ENCODE measurements at places on chromosomes 3 and 15.

GRCh38 chr3:5149306-5149880 is 27.3 kb downstream of the ARL8B start:
- no peak for DNase-seq

GRCh38 chr3:140845882-140846281 is 95.8 kb upstream of the SLC25A36 start:
- no peak for DNase-seq

DNA sequence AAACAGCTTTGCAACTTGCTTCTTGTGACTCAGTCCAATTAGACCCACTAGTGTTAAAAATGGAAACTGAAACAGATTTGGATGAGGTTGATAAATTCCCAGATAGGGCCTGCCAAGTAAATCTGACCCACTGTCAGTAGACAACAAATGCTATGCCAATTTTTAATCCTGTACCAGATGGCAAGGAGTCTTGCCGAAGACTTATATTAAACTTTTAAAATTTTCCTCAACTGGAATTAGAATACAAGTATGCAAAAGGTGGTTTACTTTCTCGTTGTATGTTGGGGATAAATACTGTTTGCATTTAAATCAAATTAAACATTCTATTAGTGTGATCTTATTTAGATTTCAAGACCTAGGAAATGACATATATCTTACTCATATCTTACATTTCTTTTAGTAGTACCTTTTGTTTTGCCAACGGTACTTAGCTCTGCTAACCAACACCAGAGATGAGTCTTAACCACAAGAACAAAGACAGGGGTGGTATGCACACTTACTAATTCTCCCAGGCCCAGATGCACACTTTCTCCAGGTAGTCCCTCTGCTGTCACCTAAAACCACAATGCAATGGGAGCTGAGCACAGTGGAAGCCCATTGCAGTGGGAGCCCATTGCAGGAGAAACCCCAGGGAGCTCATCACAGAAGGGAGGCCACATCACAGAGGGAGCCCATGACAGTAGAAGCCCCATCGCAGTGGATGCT is 77.8 kb downstream of the WWTR1 start:
- no peak for DNase-seq

GRCh38 chr15:42069496-42070278 is 24.7 kb downstream of the PLA2G4D start:
- peak; percentile 56 for DNase-seq

DNA sequence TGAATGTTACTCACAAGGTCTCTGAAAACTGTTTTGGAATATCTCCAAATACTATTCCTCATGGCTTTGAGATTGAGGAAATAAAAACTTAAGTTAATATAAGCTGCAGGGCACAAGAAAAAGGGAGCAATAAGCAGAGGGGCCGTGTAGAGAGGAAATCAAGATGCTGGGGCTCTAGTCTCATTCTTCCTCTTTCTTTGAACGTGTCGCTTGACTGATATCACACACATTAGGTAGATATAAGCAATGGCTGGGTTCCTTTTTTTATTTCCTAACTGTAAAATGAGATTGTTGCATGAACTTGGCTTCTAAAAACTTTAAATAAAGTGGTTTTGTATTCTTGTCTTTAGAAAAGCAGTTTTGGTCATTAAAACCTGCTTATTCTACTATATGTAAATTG is 326.7 kb upstream of the ROPN1 start:
- no peak for DNase-seq

DNA sequence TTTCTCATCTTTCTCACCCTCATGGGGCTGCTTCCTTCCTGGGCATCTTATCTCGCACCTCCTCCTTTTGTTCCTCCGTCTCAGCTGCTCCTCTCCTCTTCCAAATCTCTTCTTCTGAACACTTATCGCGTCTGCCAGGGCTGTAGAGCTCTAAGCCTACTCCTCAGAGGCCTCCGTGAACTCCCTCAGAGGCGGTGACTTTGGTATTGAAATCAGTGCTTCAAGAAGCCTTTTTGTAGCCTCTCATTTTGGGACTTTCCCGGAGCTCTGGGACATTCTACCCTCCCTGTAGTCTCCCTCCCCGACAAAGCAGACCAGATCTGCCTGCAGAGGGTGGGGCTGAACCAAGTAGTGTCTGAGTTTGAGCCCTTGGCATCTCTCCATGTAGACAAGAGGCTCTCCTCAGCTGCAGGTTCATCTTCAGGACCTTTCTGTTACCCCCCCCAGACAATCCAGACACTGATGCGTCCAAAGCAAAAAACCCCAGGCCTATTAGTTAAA is 17.5 kb upstream of the CPNE9 start:
- DNase-seq: no peak

GRCh38 chr3:39101022-39101689 is 6.3 kb downstream of the GORASP1 start:
- DNase-seq: no peak

- no peak for DNase-seq
Observed at GRCh38 chr3:117725314-117725713, 1015.7 kb downstream of the TUSC7 start.

- no peak for DNase-seq
Observed at GRCh38 chr15:50425219-50425618, 1.0 kb downstream of the USP8 start.

GRCh38 chr3:53171064-53171418 is 10.0 kb downstream of the PRKCD start:
- no peak for DNase-seq

- no peak for DNase-seq
Observed at GRCh38 chr3:150299201-150299600, 108.9 kb upstream of the TSC22D2 start.

GRCh38 chr15:48558226-48558625 is 87.3 kb downstream of the FBN1 start:
- no peak for DNase-seq

GRCh38 chr3:100113723-100114412 is 433 bp downstream of the FILIP1L start:
- no peak for DNase-seq

- DNase-seq: no peak
Observed at GRCh38 chr3:155785662-155786295, 20.3 kb downstream of the C3orf33 start.

- DNase-seq: no peak
Observed at GRCh38 chr3:468172-468571, 271.6 kb downstream of the CHL1 start.

GRCh38 chr3:177382944-177383343 is 185.7 kb upstream of the TBL1XR1 start:
- no peak for DNase-seq

- DNase-seq: no peak
Observed at GRCh38 chr15:79164465-79164864, 73.9 kb upstream of the RASGRF1 start.

DNA sequence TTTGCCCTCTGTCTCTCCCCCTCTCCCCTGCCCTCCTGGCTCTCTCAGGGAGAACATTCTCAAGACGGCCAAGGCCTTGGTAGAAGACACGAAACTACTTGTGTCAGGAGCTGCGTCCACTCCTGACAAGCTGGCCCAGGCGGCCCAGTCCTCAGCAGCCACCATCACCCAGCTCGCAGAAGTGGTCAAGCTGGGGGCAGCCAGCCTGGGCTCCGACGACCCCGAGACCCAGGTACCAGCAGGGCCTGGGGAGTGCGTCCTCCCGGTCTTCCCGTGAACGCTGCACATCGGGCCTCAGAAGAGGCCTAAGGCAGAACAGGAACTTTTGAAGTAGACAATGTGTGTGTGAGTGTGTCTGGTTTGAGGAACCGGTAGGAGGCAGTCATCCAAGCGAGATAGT is 245.4 kb upstream of the TPM1 start:
- DNase-seq: no peak

DNA sequence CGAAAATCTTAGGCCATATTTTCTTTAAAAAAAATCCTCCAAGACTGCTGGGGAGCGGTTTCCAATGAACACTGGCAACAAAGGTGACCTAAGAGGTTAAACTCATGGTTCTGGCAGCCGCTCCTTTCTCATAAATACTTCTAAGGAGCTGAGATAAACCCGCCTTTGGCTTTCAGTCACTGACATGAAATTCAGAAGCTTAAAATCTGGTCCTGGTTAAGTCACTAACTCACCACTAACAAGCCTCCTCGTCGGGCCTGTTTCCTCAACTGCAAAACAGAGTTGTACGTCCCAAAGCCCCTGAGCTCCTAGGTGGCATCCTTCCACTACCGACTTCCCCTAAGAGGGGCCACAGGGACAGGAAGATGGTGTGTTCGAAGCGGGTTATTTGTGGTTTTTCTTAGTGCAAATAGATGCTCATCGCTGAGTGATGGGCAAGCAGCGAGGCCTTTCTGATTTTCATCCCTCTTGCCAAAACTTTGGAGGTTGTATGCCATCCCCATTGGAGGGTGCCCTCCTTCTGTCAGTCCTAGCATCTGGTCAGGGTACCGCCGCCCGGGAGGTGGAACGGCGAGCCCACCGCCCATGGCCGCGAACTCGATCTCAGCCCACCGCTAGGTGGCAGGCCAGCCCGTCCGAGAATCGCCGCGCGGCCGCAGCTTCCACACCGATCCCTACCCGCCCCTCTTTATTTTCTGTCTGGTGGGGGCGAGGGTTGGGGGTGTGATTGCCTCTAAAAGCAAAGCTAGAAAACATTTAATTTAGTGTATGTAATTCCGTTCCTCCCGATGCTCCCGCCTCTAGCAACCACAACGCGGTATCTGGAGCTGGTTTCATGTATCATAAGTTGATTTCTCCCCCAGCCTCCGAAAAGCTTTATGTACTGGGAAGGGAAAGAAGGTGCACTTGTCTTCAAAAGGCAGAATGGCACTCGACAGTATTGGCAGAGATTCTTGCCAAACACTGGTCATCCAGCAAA is 4.6 kb downstream of the BCL6 start:
- no peak for DNase-seq

- DNase-seq: no peak
Observed at GRCh38 chr3:127545216-127545615, 45.3 kb downstream of the TPRA1 start.

GRCh38 chr3:14179114-14179465 is 473 bp downstream of the LSM3 start:
- DNase-seq: no peak

- no peak for DNase-seq
Observed at GRCh38 chr15:87724330-87724729, 532.2 kb downstream of the NTRK3 start.

- no peak for DNase-seq
Observed at GRCh38 chr3:135155228-135155627, 360.2 kb downstream of the EPHB1 start.

DNA sequence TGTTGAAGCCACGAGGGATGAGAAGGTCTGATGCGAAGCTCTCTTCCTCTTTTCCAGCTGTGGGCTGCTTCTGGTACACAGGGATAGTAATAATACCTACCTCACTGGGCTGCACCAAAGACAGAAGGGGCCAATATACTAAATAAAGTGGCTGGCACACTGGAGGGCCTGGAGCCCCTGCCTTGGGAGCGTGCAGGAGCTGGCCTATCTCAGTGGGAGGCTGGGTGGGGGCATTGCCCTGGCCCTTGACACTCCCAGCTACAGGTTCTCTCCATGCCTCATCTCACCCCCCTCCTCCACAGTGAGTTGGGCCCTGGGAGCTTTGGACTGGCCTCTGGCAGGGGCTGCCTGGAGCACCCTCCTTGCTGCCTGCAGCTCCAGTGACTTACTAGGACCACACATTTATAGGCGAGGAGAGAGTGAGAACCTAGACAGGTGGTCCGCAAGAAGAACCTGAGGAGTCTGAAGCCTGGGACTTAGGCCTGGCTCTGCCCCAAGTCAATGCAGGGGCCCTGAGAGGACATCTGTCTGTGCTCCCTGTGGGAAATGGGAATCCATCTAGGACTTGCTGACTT is 1.6 kb downstream of the NOX5 start:
- DNase-seq: no peak

GRCh38 chr3:71277341-71277740 is 306.2 kb downstream of the FOXP1 start:
- DNase-seq: no peak

DNA sequence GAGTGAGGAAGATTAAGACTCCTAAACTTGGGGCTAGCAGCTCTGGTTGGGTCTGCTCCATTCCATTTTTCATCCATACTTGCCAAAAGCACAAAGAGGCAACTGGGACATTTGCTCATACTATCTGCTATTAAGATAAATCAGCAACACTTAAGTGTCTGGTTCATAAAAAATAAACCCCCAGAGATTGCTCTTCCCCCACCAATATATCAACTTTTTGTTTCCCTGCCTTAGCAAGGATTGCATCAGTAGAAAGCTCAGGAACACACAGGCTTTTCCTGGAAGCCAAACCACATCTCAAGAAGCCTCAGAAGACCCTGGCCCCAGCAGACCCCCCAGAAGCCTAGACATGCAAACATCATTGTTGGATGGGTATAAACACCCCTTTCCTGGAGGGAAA is 232.4 kb upstream of the WNT5A start:
- no peak for DNase-seq

GRCh38 chr15:29034593-29035335 is 149.0 kb downstream of the APBA2 start:
- no peak for DNase-seq

DNA sequence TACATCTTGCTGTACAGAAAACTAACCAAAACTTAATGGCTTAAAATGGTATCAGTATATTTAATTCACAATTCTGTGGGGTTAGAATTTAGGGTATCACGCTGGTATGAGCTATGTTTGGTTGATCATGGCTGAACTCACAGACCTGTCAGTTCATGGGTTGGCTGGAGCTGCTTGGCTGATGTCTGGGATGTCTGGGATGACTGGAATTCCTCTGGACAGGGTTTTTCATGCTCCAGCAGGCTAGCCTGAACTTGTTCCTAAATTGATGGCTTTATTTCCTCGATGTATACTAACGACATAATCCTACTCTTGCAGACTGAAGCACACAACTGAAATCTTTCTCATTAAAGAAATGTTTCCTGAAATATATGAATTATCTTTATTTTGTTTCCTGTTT is 338.9 kb upstream of the GBE1 start:
- no peak for DNase-seq

- DNase-seq: no peak
Observed at GRCh38 chr3:164488893-164489292, 589.4 kb downstream of the SI start.

DNA sequence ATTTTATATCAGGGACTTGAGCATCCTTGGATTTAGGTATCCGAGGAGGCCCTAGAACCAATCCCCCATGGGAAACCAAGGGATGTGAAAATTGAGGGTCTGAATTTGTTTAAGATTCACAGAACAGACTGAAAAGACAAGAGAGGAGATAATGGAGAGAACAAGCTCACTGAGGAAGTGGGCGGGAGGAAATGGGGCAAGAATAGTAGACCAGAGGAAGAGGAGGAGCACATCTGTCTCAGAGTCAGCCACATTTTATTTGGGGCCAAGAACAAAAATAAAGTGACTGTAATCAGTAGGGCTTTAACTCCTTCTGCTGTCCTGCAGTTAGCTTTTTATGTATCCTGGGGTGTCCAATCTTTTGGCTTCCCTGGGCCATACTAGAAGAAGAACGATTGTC is 63.8 kb downstream of the BLM start:
- no peak for DNase-seq

DNA sequence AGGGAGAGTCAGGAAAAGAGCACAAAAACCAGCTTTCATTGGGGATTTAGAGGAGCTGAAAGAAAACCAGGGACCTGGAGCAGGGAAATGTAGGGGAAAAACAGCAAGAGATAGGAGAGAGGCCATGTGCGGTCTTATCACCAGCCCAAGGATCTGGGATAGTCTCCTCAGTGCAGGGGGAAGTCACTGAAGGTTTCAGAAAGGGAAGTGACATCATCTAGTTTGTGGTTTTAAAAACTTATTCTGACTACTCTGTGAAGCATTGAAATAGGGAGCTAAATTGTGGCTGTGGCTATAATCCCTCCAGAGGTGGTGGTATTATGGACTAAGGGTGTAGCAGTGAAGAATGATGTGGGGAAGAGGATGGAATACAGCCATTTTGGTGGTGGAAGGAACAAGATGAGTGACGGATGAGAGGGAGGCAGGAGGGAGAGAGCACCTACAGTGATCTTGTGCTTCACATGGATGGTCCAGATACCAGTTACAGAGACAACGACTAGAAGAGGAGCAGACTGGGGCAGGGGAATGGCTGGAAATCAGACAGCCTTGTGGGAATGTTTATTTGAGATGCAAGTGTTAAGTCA is 72.7 kb downstream of the HMG20A start:
- no peak for DNase-seq

Data from ascending aorta (tissue), 2 donors.